Activated naive CD4-positive, alpha-beta T cell treated with anti-CD3 and anti-CD28 coated beads, Interleukin-2, amount 50 U/mL, for 72 hours (primary cell): ENCODE measurements at places on chromosomes 3 and 15.

GRCh38 chr15:78917888-78918287 is 27.0 kb downstream of the CTSH start:
- DNase-seq = no peak

DNA sequence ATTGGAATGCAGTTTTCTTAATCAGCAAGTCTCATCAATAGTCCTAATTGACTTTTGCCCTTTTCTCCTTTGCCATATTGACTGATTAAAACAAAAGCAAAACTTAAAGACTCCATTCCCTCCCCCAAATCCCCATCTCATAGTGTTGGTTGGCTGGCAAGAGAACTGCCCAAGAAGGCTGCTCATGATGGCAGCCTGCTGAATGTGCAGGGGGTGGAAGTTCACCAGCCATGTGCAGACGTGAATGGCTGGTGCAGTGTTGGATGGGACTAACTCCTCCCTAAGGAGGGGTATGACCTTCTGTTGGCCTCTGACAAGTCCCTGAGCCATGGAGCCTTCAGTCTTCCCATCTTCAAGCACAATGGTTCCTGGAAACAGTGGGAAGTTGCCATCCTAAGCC is 7.0 kb downstream of the SMAD3 start:
- DNase-seq = no peak

GRCh38 chr15:26772154-26773066 is at the start of gene GABRB3:
Gene GABRB3 (minus strand): TSS chr15:26773066.
- no peak for DNase-seq

- DNase-seq = no peak
Observed at GRCh38 chr3:114878114-114878839, 268.8 kb downstream of the ZBTB20 start.

DNA sequence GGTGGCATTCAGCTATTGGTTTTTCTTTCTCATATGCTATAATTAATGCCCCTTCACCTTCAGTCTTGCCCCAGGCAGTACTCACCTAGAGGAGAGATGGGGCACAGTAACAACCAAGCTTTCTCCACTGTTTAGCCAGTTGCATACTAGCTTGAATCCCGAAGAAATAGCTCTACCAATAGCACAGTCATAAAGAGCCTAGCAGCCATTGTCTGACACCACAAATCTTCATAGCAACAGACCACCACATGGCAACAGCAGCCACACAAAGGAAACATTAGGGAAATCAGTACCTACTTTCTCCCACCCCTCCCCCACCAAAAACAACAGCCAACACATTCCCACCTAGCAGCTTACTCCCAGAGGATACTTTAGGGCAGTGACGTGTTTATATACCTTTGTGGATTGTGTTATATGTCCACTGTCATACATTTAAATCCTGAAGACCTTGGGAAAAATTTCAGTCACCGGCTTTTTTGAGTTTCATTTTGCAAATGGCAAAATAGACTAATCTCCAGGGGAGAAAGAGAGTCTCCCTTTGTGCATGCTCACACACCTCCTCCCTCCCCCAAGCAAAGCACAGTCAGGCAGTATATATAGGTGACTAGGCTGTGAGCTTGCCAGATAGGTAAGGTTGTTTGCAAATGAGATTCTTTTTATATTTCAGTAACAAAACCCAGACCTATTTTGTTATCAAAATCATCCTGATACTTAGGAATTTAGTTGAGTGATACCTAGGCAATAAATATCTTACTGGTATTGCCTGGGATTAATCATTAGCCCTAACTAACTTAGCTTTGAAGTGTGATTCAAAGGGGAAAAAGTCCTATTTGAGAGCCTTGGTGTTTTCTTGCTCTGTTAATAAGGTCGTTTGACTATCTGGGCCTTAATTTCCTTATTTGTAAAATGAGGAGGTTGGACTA is 140.6 kb downstream of the RBPMS2 start:
- DNase-seq = peak; percentile 48

DNA sequence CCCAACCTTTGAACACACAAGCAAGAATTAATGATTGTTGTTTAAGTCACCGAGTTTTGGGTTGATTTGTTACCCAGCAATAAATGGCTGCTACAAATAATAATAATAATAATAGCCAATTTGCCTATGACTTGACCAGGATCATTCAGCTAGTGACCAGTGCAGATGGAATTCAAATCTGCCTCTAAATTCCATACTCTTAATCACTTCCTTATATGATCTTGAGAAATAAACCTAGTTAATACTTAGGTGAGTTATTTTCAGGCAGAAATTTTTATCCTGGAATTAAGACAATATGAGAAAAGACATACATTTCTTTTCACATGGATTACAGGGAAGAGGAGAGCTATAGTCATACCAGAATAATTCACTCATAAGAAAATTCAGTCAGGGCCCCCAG is 116.0 kb upstream of the GALNT15 start:
- no peak for DNase-seq

- no peak for DNase-seq
Observed at GRCh38 chr3:129428007-129428375, 445 bp downstream of the EFCAB12 start.

DNA sequence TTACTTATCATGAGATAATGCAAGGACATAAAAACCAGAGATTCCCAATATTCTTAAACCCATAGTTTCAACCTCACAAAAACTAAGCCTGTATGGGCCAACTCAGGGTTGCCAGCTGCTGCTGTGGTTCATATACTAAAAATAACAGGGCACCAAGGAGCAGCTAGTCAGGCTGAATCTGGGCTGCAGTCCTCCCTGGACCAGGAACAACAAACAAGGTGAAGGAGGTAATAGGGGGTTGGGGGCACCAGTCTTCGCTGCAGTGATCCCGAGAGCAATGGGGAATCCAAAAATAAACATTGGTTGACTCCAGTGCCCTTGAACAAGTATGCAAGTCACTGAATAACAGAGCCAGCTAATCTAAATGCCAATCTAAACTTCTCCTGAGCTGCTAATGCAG is 108.9 kb downstream of the MECOM start:
- no peak for DNase-seq

GRCh38 chr3:97899331-97899730 is 72.9 kb downstream of the RIOX2 start:
- DNase-seq = no peak

GRCh38 chr3:87507753-87508152 is 231.4 kb upstream of the POU1F1 start:
- DNase-seq = no peak

GRCh38 chr3:61913701-61914100 is 352.3 kb downstream of the PTPRG start:
- no peak for DNase-seq

DNA sequence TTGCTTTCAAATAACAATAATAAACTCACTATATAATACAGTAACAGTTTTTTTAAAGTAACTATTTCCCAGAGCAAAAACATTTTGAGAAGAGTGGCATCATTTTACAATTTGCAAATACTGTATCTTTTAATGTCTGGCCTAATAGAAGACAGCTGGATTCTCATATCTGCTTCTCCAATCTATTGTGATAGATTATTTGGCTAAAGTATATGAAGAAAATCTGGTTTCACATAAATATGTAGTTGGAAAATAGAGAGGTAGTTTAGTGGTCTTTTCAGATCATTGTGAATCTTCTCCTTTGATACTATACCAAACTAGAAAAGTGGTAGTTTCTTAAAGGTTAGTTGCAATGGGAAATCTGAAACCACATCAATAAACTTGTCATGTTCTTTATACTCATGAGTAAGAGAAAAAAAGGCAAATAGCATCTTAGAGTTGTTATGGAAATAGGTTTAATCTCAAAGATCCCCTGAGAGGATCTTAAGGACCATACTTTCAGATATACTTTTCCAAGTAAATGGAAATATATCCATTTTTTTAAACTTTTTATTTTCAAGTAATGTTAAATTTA is 124.8 kb upstream of the NR2E3 start:
- DNase-seq = no peak

GRCh38 chr3:15844889-15845288 is 47.1 kb upstream of the ANKRD28 start:
- no peak for DNase-seq

DNA sequence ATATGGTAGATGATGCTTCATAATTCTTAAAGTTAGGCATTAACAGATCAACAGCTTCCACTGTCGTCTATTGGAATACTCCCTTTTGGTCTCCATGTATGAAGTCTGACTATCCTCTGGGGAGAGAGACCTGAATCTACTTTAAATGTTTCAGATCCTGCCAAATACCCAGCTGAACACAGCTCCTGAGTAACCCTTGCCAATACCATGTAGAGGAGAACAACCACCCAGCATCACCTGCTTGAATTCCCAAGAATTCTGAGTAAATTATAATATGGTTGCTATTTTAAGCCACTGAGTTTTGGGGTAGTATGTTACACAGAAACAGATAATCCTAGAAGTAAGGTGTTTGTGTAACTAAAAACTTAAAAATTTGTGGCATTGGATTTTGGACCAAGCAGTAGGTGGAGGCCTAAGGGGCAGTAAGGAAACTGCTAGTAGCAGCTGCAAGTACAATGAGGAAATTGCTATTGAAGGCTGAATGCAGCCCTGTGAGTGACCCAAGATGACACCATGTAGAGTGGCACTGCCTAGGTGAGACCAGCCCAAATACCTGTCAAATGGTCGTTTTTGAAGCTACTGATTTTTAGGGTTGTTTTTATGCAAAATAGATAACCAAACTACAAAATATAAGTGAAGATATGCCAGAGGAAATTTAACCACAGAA is 30.9 kb downstream of the NRG4 start:
- no peak for DNase-seq

DNA sequence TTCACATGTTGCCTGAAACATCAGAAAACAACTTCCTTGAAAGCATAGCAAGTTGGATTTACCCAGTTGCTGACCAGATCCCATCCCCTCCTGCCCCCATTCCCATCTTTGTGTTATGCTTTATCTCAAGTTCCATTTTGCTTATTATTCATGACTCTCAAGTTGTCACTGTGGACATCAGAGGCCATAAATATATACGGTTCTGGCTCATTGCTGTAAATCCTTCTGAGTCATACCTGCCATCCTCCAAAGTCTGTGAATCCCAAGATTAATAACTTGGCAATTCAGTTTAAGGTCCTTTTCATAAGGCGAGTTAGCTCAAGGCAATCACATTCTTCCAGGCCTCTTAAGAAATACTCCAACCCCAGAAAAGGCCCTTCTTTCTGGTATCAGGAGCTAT is 126.2 kb upstream of the C2CD4B start:
- DNase-seq = no peak

GRCh38 chr3:161489395-161489794 is 7.2 kb upstream of the OTOL1 start:
- no peak for DNase-seq

DNA sequence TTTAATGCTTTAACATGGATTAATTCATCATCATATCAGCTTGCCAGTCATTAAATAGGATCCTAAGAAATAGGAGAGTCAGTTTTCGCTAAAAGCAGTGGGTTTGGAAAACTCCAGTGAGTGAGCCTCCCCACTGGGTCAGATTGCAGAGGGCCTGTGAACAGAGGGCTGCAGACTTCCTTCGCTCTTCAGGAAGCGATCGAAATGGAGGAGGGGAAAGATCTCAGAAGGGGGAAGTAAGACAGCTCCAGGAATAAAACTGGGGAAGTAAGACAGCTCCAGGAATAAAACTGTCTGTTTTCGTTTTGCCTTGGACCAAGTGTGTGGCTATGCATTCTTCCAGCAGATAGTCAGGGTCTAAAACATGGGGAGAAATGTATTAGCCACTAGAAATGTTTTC is 124.8 kb upstream of the C15orf61 start:
- DNase-seq = no peak

DNA sequence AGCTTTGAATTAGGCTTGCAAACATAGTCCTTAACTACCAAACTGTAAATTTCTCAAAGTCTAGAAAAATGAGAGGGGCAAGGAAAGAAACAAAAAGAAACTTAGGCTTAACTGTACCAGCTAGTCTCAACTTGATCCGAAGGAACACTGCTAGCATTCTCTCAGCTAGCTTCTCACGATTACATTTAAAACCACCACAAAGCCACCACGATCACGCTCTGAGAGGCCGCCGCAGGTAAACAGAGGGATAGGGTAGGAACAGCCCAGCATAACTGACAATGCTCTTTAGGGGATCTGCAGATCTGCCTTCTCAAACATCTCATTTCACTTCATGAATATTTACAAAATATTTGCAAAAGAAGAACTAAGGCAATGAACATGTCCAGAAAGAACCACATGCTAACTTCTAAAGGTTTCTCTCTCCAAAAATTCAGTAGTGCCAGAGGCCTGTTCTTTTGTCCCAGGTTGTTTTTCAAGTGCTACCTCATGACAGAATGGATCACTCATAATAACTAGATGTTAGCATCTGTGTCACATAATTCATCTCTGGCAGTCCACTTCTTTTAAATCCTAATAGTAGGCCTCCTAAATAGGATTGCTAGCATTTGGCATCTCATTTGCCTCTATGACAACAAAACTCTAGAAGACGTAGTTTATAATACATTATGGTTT is 18.9 kb downstream of the VGLL4 start:
- no peak for DNase-seq

- DNase-seq = no peak
Observed at GRCh38 chr15:101641894-101642293, 10.3 kb downstream of the TM2D3 start.

DNA sequence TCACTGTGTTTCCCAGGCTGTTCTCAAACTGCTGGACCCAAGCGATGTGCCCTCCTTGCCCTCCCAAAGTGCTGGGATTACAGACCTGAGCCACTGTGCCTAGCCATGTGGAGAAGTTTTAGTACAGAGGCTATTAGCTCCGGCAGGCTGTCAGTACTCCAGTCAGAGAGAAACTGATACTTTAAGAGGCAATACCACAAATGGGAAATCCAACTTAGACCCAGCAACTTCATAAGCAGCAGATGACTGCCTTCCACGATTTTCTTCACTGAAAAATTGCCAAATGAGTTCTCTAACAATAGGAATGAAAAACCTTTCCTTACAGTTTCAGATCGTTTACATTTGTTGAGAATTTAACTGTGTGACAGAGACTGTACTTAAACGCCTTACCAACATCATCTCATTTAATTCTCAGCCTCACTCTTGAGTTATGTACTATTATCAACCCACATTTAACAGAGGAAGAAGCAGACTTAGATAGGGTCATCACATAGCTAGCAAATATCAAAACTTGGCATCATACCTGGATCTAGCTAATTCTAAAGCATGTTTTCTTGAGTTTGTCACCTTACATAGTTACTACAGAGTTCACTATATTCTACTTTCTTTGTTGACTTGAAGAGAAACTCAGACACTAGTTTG is 127.4 kb downstream of the TCF12 start:
- no peak for DNase-seq

DNA sequence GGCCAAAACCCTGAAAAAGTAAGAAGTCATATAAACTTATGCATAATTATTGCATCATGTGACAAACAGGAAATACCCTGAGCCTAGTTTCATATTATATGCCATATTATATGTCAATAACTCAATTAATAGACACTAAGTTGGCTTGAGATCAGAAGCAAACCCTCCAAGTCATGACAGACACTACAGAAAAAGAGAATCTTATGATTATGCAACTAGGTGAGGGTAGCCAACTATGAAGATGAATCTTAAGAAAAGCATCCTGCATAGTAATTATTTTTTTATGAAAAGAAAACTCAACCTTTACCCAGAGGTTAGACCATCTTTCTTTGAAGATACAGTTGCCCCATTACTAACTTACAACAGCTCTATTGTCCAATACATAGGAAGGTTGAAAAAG is 192.4 kb upstream of the VEPH1 start:
- no peak for DNase-seq
